Heart left ventricle (tissue), 16 donors: ENCODE measurements at places on chromosomes 12 and 14. TPM values are rescaled to one million over a fixed set of nuclear protein-coding genes. Genes with fewer than 3 reads are reported as not detected.

GRCh38 chr14:102187568-102188001, 47.9 kb downstream of the WDR20 start:
- DNase-seq, result no peak

Gene CELA1
- not detected for polyA plus RNA-seq

Gene ACVRL1
- 20.5 TPM for polyA plus RNA-seq

- DNase-seq, result no peak
Observed at GRCh38 chr12:120316798-120317223, 10.8 kb downstream of the PLA2G1B start.

GRCh38 chr12:106227641-106228319, 20.0 kb downstream of the CKAP4 start:
- peak; percentile 31 for DNase-seq

GRCh38 chr12:31017535-31017934, 56.1 kb upstream of the DDX11 start:
- no peak for DNase-seq

DNA sequence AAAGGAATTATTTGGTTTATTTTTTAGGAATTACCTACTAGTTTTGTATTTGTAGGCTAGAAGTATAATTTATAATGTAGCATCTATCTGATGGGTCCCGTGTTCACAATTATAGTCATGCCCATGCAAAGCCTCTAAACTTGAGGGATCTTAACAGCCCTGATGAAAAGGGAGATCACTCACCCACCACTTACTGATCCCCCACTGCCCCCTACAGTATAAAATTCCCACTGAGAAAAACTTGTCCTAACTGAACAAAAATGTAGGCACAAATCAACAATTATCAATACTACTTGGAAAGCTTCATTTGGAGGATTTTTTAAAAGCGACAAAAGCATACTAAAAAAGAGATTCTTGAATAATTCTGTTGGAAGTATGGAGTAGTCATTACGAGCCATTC, 21.0 kb downstream of the WIF1 start:
- DNase-seq, result no peak

GRCh38 chr12:5222729-5223128, 179.1 kb downstream of the KCNA5 start:
- no peak for DNase-seq

DNA sequence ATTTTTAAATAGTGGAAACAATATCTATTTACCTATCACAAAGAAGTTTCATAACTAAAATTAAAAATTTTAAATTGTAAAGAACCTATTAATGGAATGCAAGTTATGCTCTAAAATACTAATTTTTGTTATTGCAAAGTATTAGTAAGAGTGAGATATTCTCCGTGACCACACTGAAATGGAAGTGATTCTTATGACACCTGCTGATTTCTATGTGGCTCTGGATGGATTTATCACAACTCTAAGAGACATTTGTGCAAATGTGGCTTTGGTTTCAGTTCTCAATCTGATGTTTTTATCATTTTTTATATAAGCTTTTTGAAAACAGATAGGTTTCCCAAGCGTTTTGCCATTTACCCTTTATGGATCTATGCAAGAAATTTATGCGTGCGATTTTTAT, 497.8 kb downstream of the NAV3 start:
- no peak for DNase-seq

Gene PRPH
- polyA plus RNA-seq, result 0.11 TPM

DNA sequence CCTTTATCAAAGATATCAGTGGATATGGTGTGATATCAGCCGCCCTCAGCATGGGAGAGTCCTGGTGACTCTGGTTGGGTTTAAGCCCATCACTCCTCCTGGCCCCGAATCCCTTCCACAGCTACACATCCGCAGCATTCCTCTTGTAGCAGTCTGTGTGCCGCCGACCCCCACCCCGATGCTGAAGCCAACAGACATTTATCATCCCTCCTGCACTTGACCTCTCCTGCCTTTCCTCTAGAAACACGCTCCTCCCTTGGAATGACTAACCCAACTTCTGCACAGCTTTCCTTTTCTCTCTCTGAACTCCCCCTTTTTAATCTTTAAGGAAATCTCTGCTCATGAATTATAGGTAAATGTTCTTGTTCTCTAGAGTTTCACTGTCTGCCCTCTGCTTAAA, 250.9 kb upstream of the FOXN3 start:
- no peak for DNase-seq

DNA sequence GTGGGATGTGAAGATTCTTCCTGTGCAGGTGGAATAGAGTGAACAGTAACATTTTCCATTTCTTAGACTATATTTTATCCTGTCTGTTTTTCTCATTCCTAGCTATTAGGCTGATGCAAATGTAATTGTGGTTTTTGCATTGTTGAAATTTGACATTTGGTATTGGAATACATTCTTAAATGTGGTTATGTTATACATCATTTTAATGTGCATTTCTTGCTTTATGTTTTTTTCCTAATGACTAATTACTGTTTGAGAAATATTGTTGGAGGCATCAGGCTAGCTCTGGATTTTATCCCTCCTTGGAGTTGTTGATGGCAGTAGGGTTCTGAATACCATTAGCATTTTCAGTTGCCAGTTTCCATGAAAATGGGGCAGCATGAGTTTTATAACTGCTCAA, 75.9 kb upstream of the GNG2 start:
- no peak for DNase-seq

- no peak for DNase-seq
Observed at GRCh38 chr14:77544571-77544970, 46.0 kb upstream of the ISM2 start.

Gene CDK2
- 4.1 TPM for polyA plus RNA-seq

DNA sequence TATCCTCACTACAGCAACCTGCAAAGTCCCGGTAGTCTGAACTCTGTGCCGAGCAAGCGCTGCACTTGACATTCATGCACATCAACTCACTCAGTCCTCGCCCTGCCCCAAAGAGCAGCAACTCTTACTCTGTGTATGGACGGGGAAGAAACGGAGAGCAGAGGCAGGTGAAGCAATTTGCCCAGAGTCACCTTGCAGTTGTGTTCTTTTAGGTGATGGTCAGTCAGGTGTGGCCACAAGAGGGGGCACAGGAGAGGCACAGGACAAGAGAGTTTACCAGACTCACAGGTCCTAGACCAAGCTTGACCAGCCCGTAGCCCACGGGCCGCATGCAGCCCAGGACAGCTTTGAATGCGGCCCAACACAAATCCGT, 39.1 kb downstream of the TSPAN11 start:
- DNase-seq, result no peak
